CD8-positive, alpha-beta memory T cell (primary cell): ENCODE measurements at places on chromosomes 12 and 14. TPM values are rescaled to one million over a fixed set of nuclear protein-coding genes. Genes with fewer than 3 reads are reported as not detected.

DNA sequence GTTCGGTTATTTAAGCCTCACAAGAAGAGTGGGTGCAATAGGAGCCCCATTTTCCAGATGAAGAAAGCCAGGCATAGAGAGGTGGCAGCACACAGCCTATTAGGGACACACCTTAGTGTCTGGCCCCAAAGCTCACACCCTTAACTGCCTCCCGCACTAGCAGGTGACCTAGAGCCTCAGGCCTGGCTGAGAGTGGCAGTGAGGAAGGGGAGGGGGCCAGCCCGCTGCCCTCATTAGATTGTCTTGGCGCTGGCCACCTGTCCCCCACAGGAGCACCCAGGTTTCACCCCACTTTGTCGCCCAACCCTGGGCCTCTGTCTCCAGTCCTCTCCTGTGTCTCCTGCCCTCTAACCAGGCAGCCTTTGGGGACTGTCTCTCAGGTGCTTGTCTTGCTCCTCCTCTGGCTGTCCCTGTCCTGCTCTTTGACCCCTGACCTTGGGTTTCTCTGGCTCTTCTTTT is 18.5 kb upstream of the PGF start:
- DNase-seq, result no peak
- no peak overlapping the region for H3K27ac ChIP-seq
- no peaks in the 10 kb centered on the region for H3K4me1 ChIP-seq
- H3K36me3 ChIP-seq, result no peaks in the 10 kb centered on the region

- H3K27me3 ChIP-seq, result no peaks in the 10 kb centered on the region
- H3K4me1 ChIP-seq, result no peaks in the 10 kb centered on the region
- no peaks in the 10 kb centered on the region for H3K36me3 ChIP-seq
Measured at GRCh38 chr14:36676236-36676635, 14.6 kb downstream of the PAX9 start.

The NRXN3 gene
- total RNA-seq, result not detected

DNA sequence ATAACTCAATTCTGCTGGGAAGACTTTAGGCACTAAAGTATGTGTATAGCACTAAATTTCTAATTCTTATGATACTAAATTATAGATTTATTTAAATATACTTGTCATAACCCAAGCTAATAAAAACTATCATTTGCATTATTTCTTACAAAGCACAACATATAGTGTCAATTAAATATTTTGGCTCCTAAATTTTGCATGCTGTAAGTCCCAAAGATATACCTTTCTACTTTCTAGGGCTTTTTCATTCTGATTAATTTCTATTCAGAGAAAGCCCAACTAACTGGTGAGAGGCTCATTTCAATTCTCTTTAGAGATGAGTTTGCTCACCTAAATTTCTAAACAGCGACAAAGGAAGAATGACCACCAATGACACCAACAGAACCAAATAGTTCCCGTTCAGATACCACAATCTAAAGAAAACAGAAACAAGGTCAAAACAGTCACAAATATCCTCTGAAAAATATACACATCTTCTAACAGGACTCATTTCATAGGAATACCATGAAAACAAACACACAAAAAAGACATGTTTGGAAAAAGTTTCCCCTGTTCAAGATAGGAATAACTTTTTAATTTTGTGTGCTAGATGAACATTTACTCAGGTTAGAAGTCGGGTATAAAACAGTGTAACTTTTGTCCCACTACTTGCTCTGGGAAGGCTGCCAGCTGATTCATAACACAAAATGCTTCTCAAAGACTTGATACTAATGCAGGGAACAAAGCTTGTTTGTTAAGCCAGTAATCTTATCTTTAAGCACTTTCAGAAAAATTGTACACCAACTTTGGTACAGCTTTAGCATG is 7.6 kb downstream of the SLC38A2 start:
- no peak overlapping the region for H3K27ac ChIP-seq
- H3K4me3 ChIP-seq, result no peak overlapping the region
- no peaks in the 10 kb centered on the region for H3K27me3 ChIP-seq
- H3K4me1 ChIP-seq, result peaks cover 59% of the 10 kb centered on the region
- peaks cover 80% of the 10 kb centered on the region for H3K36me3 ChIP-seq

The HCAR2 gene
- total RNA-seq, result not detected

DNA sequence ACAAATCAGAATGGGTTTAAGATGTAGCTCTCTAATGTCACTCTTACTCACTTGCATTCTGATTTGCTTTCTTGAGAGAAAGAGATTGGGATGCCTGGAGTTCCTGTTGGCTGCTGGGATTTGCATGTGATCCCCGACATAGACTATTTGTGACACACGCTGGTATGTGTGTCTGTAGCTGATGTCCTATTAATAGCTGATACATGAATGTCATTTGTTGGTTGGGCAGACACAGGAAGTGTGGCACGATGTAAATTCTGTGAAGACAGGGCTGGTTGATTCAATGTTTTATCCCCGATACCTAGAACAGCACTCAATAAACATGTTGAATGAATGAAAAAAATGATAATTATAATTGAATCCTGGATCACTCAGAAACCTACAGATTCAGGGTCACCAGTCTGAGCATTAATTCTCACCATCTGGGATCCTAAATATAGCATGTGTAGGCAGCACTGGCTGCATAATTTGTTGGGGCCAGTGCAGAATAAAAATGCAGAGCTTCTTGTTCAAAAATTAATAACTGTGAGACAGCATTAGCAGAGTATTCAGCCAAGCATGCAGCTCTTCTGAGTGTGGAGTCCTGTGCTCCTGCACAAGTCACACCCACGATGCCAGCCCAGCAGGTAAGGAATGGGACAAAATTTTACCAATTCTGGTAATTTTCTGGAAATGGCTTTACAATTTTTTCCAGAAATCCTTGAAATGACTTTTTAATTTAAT is 35.5 kb upstream of the SOCS2 start:
- H3K27ac ChIP-seq, result no peak overlapping the region
- no peaks in the 10 kb centered on the region for H3K36me3 ChIP-seq
- peaks cover 24% of the 10 kb centered on the region for H3K4me1 ChIP-seq

- H3K4me3 ChIP-seq, result no peak overlapping the region
- no peaks in the 10 kb centered on the region for H3K27me3 ChIP-seq
- no peaks in the 10 kb centered on the region for H3K4me1 ChIP-seq
- no peak overlapping the region for H3K27ac ChIP-seq
- no peak for DNase-seq
- H3K36me3 ChIP-seq, result no peaks in the 10 kb centered on the region
Measured at GRCh38 chr14:42535397-42535796, 928.7 kb downstream of the LRFN5 start.

- no peak overlapping the region for H3K4me3 ChIP-seq
- DNase-seq, result no peak
- no peaks in the 10 kb centered on the region for H3K36me3 ChIP-seq
- H3K4me1 ChIP-seq, result no peaks in the 10 kb centered on the region
- no peak overlapping the region for H3K27ac ChIP-seq
Measured at GRCh38 chr14:59251811-59252771, 63.6 kb downstream of the DAAM1 start.

DNA sequence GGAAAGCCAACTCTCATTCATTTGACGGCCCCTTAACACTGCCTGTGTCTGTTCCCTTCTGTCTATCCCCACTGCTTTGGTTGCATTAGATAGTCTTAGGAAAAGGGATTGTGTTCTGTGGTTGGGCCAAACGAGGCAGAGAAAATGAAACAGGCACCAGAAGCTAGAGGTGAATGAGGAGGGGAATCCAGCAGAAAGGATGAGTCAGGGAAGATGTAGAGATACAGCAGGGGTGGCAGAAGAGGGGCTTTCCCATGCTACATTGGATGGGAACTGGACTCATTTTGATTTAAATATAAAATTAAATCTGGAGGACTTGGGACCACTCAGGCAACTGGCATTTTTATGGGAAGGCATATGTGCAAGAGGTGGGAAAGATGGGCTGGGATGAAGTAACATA is 43.3 kb downstream of the OTOGL start:
- H3K4me1 ChIP-seq, result no peaks in the 10 kb centered on the region
- no peak overlapping the region for H3K27ac ChIP-seq
- no peak overlapping the region for H3K4me3 ChIP-seq
- no peaks in the 10 kb centered on the region for H3K36me3 ChIP-seq

The AJUBA gene
- total RNA-seq, result 0.90 TPM

GRCh38 chr14:102252834-102253801 is 51.8 kb downstream of the MOK start:
- no peak overlapping the region for H3K4me3 ChIP-seq
- DNase-seq, result no peak
- H3K27me3 ChIP-seq, result no peaks in the 10 kb centered on the region
- no peak overlapping the region for H3K27ac ChIP-seq

GRCh38 chr14:37571391-37571790 is 23.7 kb downstream of the FOXA1 start:
- no peaks in the 10 kb centered on the region for H3K27me3 ChIP-seq
- no peak overlapping the region for H3K27ac ChIP-seq
- H3K4me3 ChIP-seq, result no peak overlapping the region
- DNase-seq, result no peak

- no peaks in the 10 kb centered on the region for H3K27me3 ChIP-seq
- H3K4me1 ChIP-seq, result no peaks in the 10 kb centered on the region
- H3K4me3 ChIP-seq, result no peak overlapping the region
- peak overlapping the region; percentile 29 for H3K27ac ChIP-seq
Measured at GRCh38 chr14:33812601-33813000, 138.3 kb downstream of the EGLN3 start.

GRCh38 chr12:125824276-125824675 is 759.0 kb downstream of the AACS start:
- H3K27me3 ChIP-seq, result no peaks in the 10 kb centered on the region
- no peaks in the 10 kb centered on the region for H3K4me1 ChIP-seq
- H3K36me3 ChIP-seq, result no peaks in the 10 kb centered on the region
- no peak for DNase-seq
- H3K4me3 ChIP-seq, result no peak overlapping the region

DNA sequence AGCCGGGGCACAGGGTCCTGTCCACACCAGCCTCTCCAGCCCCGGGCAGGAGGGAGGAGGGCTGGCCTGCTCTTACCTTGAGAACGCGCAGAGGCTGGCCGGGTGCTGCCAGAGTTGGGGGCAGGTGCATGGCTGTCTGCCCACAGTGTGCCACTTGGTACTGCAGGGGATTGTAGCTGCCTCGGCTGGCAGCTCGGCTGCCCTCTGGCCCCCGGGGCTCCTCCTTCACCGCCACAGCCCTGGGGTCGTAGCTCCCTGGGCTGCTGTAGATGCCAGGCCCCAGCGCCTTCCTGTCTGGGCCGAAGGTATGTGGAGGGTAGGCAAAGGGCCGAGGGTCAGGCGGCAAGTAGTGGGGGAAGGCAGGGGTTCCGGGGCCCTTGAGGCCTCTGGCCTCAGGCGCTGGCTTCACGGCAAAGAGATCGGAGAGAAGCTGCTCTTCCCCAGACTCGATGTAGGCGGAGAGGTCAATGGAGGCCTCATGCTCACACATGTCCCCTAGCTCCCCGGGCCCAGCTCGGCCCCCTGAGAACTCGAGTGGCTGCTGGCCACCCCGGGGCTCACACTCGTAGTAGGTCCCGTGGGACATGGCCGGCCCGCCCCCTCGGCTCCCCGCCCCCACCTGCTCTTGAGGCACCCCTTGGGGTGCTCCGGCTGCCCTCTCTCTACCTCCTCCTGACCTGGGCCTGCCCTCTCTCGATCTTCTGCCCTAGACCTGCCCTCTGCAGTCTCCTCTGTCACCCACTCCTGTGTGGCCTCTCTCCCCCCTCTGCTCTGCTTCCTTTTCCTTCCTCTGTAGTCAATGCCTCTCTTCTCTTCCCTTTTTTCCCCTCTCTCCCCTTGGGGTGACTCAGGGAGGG is at the start of gene CEBPE:
TSS of gene CEBPE (minus strand) at position 750 of the 857 bp plus-strand sequence. CDS start at position 586, 164 bp downstream.
- H3K27me3 ChIP-seq, result no peaks in the 10 kb centered on the region
- no peak for DNase-seq
- no peaks in the 10 kb centered on the region for H3K36me3 ChIP-seq
- peak within 1 kb of the TSS; percentile 59 for H3K4me3 ChIP-seq
- peak within 1 kb of the TSS; percentile 10 for H3K27ac ChIP-seq

GRCh38 chr12:4050340-4050739 is 177.1 kb upstream of the PARP11 start:
- H3K36me3 ChIP-seq, result no peaks in the 10 kb centered on the region
- DNase-seq, result no peak
- H3K4me1 ChIP-seq, result no peaks in the 10 kb centered on the region
- H3K27me3 ChIP-seq, result no peaks in the 10 kb centered on the region

The CLEC4A gene
- 1.1 TPM for total RNA-seq

- H3K27me3 ChIP-seq, result peaks cover 23% of the 10 kb centered on the region
- H3K4me3 ChIP-seq, result no peak overlapping the region
- peaks cover 4% of the 10 kb centered on the region for H3K36me3 ChIP-seq
- no peak overlapping the region for H3K27ac ChIP-seq
Measured at GRCh38 chr12:6822426-6823135, 960 bp downstream of the GPR162 start.

The NANOG gene
- not detected for total RNA-seq

GRCh38 chr14:102622262-102622885 is 29.9 kb downstream of the RCOR1 start:
- peaks cover 5% of the 10 kb centered on the region for H3K4me1 ChIP-seq
- no peaks in the 10 kb centered on the region for H3K27me3 ChIP-seq
- H3K4me3 ChIP-seq, result no peak overlapping the region
- no peaks in the 10 kb centered on the region for H3K36me3 ChIP-seq
- no peak for DNase-seq
- H3K27ac ChIP-seq, result no peak overlapping the region

The ERBB3 gene
- 1.9 TPM for total RNA-seq

DNA sequence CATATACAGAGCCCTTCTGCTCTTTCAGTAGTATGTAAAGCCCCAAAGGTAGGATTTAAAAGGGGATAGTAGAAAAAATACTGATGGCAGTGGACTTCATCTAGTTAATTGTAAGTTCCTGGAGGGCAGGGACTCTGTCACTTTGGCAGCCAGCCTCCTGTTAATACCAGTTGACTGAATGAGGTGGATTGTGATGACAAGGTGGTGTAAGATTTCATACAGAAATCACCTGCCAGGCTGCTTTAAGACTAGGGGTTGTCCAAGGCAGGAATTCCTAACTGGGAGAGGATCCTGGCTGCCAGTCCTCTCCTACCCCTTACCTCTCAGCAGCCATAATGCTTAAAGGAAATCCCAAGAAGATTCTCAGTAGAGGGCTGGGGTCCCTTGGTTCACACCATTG is 7.3 kb downstream of the DYRK2 start:
- H3K27me3 ChIP-seq, result no peaks in the 10 kb centered on the region
- no peak overlapping the region for H3K27ac ChIP-seq
- H3K4me1 ChIP-seq, result peaks cover 95% of the 10 kb centered on the region
- peaks cover 22% of the 10 kb centered on the region for H3K36me3 ChIP-seq
- H3K4me3 ChIP-seq, result no peak overlapping the region
- DNase-seq, result no peak

DNA sequence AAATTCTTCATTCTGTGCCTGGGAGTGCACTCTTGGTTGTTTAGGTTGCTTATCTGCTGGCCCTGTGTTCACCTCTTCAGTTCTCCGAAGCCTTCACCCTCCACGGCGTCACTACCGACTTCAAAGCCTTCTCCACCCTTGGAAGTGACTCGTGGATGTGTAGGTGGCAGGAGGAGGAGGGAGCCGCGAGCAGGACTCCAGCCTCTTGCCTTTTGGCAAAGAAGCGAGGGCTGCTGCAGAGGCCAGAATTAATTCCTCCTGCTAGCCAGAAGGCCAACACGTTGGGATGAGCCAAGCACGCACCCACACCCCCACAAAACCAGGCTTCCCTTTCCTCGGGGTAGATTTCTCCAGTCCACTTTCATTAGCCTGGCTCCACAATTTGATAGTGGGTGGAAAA is 86.5 kb downstream of the TBX5 start:
- H3K4me1 ChIP-seq, result no peaks in the 10 kb centered on the region
- H3K36me3 ChIP-seq, result no peaks in the 10 kb centered on the region
- DNase-seq, result no peak
- H3K27ac ChIP-seq, result no peak overlapping the region

GRCh38 chr12:92065018-92065499 is 80.6 kb downstream of the BTG1 start:
- DNase-seq, result peak; percentile 9
- H3K36me3 ChIP-seq, result no peaks in the 10 kb centered on the region
- H3K27ac ChIP-seq, result no peak overlapping the region
